ENCODE measurements at places on chromosomes 6 and 20. TPM values are rescaled to one million over a fixed set of nuclear protein-coding genes. Genes with fewer than 3 reads are reported as not detected.

CALHM6 gene
- total RNA-seq, result 2.3 TPM

GNMT gene
- 0.63 TPM for total RNA-seq

SLC22A23 gene
- total RNA-seq, result 4.3 TPM

HLA-DQA2 gene
- total RNA-seq, result 3.5 TPM

TAPBP gene
- 80.9 TPM for total RNA-seq

APMAP gene
- 47.0 TPM for total RNA-seq

DOK5 gene
- total RNA-seq, result 10.9 TPM

CTCFL gene
- total RNA-seq, result not detected

DYNLT2 gene
- 0.59 TPM for total RNA-seq

SCRT2 gene
- not detected for total RNA-seq

PRSS35 gene
- total RNA-seq, result 0.94 TPM

IMPG1 gene
- total RNA-seq, result not detected

KCNG1 gene
- 0.65 TPM for total RNA-seq

RIPPLY2 gene
- total RNA-seq, result not detected

CST7 gene
- 1.7 TPM for total RNA-seq

FAM110A gene
- total RNA-seq, result 4.0 TPM
